Ammon's horn (tissue), 1 donor: ENCODE measurements at places on chromosomes 11 and 22.
A peak's percentile ranks its signal among the peaks of the same experiment; 100 is the strongest.

GRCh38 chr22:29149841-29150555, 55.7 kb upstream of the EMID1 start:
- peak; percentile 86 for DNase-seq

- no peak for DNase-seq
Observed at GRCh38 chr11:16317712-16318111, 38.6 kb downstream of the SOX6 start.

- DNase-seq = no peak
Observed at GRCh38 chr11:84763931-84764330, 863.2 kb downstream of the DLG2 start.

GRCh38 chr11:2903672-2904011, 18.1 kb upstream of the CDKN1C start:
- DNase-seq = no peak
